Esophagus mucosa (tissue), 1 donor: ENCODE measurements at places on chromosomes 13 and 19.
A peak's percentile ranks its signal among the peaks of the same experiment; 100 is the strongest.

DNA sequence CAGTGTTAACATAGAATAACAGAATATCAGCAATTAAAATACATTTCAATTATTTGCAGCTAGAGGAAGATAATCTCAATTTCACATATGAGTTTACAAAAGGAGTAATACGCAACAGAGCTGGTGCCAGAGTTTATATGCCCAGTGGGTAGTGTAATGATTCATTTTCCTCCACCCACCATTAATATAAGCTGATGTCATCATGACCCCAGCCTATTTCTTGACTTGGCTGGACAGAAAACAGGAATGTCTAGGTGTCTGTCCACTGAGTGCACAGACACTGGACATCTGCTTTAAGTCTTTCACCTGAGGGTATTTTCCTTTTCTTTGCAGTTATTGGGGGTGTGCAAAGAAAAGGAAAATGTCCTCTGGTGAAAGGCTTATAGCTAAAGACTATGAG lies 335.5 kb downstream of the TBC1D4 start:
- ATAC-seq: no peak

DNA sequence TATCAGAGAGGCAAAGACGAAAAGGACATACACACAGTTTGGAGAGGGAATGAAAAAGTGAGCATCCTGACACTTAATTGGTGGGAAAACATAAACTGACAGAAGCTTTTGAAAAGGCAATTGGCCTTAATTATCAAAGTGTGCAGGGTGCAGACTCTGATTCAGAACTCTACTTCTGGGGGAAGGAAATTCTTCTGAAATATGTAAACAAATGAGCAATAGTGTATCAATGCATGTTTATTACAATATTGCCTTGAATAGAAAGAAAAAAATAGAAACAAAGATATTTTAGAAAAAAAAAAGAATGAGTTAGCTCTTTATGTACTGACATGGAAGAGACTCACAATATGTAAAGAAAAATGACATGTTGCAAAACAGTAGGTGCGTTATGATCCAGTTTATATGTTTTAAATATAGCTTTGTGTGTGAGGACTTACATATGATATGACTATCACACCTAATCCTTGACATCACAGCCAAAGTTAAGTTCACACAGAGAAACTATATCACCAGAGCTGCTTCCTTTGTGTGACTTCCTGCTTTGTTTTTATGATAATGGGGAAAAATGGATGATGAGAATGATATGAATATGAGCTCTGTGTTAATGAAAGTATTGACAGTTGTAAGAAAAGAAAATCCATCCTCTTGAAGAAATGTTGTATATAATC lies 182.4 kb downstream of the KCTD12 start:
- no peak for ATAC-seq

- peak; percentile 53 for ATAC-seq
Observed at GRCh38 chr19:4534836-4535658, at the start of gene PLIN5. Gene PLIN5, minus strand, starts transcription at chr19:4535224. Its CDS starts 1,150 bp downstream, at chr19:4534074.

DNA sequence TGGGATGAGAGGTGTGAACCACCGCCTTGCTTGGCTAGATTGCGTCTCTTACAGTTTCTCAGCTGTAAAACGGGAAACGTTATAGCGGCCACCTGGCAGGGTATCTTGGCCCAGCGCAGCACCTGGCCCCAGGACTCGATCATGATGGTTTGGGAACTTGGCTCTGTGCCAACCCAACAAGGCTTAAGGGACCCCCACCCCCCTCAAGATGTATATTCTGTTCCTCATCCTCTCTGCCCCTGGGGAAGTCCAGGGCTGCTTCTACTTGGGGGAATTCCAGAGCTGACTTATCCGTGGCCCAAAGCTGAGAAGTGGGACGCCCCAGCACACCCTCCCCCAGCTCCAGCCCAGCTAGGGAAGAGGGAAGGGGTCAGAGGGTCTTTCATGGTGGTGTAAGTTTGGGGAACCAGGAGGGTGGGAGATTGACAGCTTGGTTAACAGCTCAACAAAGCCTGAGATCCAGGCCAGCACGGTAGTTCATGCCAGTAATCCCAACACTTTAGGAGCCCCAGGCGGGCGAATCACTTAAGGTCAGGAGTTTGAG lies 695 bp downstream of the ICAM1 start:
- ATAC-seq: no peak

DNA sequence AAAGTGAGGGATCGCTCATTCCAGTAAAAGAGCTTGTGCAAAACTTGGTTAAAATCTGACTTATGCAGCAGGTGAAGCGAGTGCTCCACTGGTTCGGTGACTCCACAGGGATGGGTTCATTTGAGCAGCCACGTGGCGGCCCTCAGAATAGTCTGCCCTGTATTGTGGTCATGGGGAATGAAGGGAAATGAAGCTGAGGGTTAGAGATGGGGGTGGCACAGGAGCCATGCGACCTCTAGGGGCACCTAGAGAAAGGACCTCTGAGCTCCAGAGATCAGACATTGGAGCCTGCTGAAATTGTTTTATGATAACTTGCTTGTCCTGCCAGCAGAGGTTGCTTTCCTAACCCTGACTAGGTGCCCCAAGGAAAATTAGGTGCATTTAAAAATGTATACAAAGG lies 26.6 kb downstream of the CBY2 start:
- no peak for ATAC-seq

GRCh38 chr19:571566-571974 lies 826 bp upstream of the BSG start:
- ATAC-seq: no peak

- ATAC-seq: no peak
Observed at GRCh38 chr13:60463787-60464186, 66.8 kb downstream of the TDRD3 start.

GRCh38 chr19:31908496-31909225 lies 436.7 kb upstream of the ZNF507 start:
- no peak for ATAC-seq

GRCh38 chr13:95614641-95615245 lies 29.8 kb downstream of the DZIP1 start:
- peak; percentile 74 for ATAC-seq

DNA sequence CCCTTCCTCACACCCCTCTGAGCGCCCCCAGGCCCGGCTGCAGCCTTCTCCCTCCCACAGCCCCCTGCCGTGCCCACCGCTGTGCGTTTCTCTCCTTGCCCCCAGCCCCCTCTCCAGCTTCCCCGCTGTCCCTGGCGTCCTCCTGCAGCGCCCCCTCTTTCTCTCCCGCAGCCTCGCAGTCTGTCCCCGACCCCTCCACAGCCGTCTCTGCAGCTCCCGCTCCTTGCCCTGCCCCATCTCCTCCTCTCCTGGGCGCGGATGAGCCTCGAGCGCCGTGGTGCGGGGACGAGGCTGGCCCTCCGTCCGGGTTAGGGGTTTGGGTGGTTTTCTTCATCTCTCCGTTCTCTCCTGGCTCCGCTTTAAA lies 1.1 kb downstream of the KMT5C start:
- ATAC-seq: no peak

DNA sequence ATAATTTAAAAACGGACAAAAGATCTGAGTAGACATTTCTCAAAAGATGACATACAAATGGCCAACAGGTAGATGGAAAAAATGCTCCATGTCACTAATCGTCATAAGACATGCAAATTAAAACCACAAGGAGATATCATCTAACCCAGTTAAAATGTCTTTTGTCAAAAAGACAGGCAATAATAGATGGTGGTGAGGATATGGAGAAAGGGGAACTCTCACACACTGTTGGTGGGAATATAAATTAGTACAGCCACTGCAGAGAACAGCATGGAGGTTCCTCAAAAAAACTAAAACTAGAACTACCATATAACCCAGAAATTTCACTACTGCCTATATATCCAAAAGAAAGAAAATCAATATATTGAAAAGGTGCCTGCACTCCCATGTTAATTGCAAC lies 37.9 kb downstream of the OR10H4 start:
- ATAC-seq: no peak

DNA sequence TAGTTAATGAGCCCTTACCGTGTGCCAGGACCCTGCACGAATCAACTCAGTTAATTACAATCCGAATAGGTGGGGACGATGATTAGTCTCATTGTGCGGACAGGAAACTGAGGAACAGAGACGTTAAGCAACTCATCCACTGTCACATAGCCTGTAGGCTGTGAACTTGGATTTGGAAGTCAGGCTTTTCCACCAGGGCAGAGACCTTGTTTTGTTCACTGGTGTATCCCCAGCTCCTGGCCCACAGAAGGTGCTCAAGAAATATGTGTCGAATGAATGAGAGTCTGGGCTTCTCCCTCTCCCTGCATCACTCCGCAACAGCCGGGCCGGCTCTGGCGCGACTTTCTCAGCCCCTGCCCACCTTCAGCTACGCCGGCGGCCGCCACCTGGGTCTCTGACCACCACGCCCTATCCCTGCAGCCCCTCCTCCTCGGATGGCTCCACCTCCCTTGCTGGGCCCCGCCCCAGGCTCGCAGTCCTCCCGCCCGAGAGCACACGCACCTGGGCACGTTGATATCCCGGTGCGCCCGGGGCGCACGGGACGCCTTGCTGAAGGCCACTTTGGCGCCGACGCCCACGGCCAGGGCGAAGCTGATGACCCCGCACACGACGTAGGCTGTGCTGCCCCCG lies 1.3 kb downstream of the SHISA7 start:
- no peak for ATAC-seq

GRCh38 chr19:45400192-45400591 lies 4.7 kb downstream of the PPP1R13L start:
- peak; percentile 75 for ATAC-seq

GRCh38 chr19:33683881-33684537 lies 62.3 kb downstream of the CHST8 start:
- peak; percentile 61 for ATAC-seq

DNA sequence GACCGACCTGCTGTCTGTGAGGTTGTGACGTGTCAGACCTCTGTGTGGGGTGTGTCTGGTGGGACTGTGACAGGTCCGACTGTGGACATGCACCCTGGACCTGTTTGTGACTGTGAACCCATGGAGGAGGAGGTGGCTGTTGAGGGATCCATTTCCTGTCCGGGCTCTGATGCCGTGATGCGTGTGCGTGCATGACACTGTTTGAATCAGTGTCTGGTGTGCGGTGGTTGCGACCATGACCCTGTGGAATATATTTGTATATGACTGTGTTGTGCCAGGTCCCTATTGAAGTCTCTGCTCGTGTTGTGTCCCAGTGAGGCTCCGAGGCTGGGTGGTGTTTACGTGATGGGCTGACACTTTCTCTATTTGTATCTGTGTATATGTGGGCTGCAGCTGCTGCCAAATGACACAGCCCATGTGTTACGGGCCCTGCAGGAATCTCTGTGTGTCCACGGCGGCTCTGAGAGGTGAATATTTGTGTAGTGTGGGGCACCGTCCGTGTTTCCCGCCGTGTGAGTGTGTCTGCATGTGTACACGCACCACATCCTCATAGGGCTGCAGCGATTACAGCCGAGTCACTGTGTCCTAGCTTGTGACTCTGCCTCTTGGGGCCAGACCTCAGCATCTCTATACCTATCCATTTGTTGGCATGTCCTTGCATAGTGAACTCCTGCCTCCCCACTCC lies 18.3 kb downstream of the CCDC97 start:
- peak; percentile 51 for ATAC-seq

GRCh38 chr19:10952809-10953208 lies 8.0 kb upstream of the SMARCA4 start:
- peak; percentile 81 for ATAC-seq

DNA sequence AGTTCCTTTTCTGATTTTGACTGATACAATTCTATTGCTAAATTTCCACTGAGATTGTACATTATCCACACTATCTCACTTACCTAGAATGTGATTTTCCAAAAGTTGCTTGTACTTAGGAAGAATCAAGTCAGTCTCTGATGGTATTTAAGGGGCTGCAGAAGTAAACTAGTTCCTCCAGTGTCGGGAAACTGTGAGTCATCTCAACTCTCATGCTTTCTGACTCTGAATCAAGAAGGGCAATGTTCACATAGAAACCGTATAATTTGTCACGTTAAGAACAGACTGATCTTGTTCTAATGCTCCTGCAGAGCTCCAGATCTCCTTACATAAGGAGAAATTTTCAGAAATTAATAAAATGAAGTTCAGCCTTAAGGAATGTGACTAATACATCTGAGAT lies 369.3 kb downstream of the KLF5 start:
- peak; percentile 81 for ATAC-seq

- ATAC-seq: peak; percentile 35
Observed at GRCh38 chr19:48510421-48511268, 990 bp downstream of the LMTK3 start.

- ATAC-seq: no peak
Observed at GRCh38 chr13:114074671-114075315, 57.6 kb downstream of the RASA3 start.

DNA sequence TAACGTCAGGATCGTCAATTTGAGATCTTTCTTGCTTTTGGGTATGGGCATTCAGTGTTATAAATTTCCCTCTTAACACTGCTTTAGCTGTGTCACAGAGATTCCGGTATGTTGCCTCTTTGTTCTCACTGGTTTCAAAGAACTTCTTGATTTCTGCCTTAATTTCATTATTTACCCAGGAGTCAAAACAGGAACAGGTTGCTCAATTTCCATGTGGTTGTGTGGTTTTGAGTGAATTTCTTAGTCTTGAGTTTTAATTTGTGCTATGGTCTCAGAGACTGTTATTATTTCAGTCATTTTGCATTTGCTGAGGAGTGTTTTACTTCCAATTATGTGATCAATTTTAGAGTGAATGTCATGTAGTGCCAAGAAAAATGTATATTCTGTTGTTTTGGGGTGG lies 153.1 kb downstream of the PCDH17 start:
- no peak for ATAC-seq

- ATAC-seq: no peak
Observed at GRCh38 chr19:27822336-27822735, 1390.6 kb downstream of the UQCRFS1 start.

- peak; percentile 83 for ATAC-seq
Observed at GRCh38 chr19:5048091-5048726, 79.3 kb downstream of the KDM4B start.

- no peak for ATAC-seq
Observed at GRCh38 chr13:30719525-30719914, 15.8 kb upstream of the ALOX5AP start.

- ATAC-seq: no peak
Observed at GRCh38 chr19:32687681-32688080, 3.9 kb upstream of the NUDT19 start.

- ATAC-seq: no peak
Observed at GRCh38 chr13:44573071-44573470, 3.1 kb downstream of the TSC22D1 start.

GRCh38 chr19:40609561-40610395 lies 8.6 kb downstream of the LTBP4 start:
- ATAC-seq: peak; percentile 63

GRCh38 chr19:33465371-33465770 lies 56.2 kb downstream of the PEPD start:
- no peak for ATAC-seq

DNA sequence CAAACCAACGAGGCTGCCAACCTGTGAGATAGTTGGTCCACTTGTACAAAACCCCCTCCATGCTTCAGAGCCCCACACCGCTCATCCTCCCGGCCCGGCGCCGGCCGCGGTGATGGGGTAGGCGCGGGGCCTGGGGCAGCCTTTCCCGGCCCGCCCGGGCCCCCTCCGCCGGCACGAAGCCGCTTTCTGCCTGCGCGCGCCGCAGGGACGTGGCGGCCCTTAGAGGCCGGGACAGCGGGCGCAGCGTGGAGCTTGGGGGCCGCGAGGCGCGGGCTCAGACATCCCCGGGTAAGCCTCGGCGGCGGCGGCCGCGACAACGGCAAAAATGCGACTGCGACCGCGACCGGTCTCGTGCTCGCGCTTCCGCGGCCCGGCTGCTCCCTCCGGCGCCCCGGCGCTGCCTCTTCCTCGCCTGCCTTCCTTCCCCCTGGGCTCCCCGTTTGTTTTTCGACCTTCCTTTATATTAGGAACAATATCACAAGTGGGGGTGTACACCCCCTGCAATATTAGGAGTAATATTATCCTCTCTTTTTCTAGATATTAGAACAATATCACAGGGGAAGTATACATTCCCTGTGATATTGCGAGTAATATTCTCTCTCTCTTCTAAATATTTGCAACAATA lies 53.9 kb upstream of the CEACAM21 start:
- ATAC-seq: peak; percentile 38

GRCh38 chr19:12937093-12937926 lies 1.1 kb upstream of the CALR start:
- no peak for ATAC-seq
